ENCODE measurements at places on chromosomes 1 and 21.

GRCh38 chr1:206098242-206098919, 18.8 kb downstream of the AVPR1B start:
- no peak for DNase-seq

- no peak for DNase-seq
Measured at GRCh38 chr1:116476321-116476720, 94.5 kb downstream of the CD58 start.

DNA sequence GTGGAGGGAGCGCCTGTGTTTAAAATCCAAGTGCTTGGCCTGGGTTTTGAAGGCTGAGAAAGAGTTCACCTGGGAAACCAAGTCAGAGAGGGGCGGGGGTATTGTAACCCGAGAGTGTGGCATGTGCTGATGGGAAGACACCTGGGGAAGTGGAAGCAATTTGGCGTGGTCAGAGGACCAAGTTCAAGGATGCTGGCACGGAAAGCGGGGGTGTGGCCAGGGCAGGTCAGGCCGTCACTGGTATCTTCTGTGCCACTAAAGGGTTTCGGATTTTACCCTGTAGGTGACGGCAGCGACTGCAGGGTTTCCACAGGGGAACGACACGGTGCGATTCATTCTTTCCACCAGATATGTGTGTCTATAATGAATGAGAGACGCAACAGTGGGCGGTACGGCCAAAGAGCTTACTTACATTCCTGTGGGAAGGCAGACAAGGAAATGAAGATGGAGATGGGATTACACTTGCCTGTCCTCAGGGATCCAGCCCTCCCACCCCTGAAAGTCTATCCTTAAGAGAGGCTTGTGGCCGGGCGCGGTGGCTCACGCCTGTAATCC, 31.3 kb downstream of the CA6 start:
- no peak for DNase-seq

- no peak for DNase-seq
Measured at GRCh38 chr1:214027498-214027897, 39.7 kb downstream of the PROX1 start.

DNA sequence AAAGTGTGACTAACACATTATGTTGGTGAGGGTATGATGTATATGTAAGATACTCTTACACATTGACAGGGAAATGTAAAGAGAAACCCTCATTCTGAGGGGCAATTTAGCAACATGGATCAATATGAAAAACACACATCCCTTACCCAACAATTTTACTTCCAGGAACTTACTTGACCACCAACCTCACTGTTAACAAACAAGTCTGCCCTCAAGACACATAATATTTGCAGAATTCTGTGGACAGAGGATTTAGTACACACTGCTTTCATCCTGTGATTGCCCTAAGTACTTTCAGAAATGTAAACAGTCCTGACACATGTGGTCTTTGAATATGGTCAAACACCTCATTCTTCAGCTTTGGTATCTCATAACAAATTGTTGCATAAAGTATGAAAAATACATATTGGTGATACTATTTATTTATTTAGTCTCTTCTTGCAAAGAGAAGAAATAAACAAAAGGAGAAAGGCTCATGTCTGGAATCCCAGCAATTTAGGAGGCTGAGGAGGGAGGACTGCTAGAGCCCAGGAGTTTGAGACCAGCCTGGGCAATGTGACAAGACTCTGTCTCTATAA, 6.9 kb downstream of the USP48 start:
- DNase-seq = no peak

GRCh38 chr21:35925497-35925896, 134.8 kb downstream of the SETD4 start:
- DNase-seq = no peak

DNA sequence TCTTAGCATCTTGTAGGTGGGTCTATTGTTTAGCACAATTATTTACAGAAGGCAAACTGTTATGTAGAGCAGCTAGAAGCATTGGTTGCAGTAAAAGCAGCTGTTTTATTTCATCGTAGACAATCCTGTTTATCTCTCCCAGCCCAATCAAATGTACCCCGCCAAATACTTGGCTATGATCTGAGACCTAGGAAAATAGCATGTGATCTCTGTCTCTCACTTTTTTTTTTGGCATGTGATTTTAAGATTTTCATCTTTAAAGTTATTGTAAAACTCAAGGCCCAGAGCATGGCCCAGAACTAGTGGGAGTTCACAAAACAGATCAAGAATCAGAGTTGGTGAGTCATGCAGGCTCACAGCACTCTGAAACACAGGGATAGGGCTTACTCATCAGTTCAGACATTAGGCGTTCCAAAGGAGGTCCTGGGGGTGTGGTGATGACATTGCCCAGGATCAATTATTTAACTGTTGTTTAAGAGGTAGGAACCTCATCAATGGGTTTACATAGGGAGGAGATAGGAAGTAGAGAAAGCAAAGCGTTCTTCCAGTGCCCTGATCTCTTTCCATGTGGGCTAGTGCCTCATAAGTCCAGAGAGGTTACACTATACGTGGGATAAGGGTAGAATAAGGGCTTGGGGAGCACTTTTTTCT, 40.2 kb downstream of the TBX19 start:
- DNase-seq = no peak

- no peak for DNase-seq
Measured at GRCh38 chr21:14767192-14767852, 221.2 kb upstream of the SAMSN1 start.

DNA sequence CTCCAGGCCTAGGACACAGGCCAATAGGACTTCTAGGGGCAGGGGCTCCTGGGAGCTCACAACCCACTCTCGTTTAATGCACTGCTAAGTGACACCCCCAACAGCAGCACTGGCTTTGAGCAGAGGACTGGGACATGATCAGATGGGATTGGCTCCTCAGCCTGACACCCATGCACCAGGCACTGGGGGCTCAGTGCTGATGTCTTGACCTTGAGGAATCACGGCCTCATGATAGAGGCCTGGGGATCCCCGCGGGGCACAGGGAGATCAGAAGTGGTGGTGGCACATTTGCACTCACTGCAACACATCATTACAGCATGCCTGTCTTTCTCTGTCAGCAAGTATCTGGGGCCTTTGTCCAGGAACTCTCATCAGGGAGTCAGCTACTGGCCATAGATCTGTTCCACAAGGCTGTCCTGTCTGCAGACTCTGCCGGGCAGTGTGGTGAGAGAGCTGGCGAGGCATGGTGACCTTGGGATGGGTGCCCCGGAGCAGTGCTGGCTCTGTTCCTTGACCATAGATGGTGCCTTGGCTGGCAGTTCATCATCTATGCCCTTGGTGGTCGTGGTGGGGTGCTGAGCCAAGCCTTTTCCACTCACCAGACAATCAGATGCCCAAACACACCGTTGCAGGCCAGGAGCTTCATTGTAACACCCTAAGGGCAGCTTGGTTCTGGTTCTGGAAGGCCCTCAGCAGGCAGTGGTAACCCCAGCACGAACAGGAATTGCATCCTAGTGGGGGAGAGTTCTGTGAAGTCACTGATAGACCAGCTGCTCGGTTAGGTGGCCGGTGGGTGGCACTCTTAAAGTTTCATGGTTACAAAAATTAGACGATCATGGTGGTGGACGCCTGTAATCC, 22.2 kb upstream of the PARP1 start:
- DNase-seq = no peak

GRCh38 chr1:170483051-170483450, 48.9 kb upstream of the GORAB start:
- no peak for DNase-seq

DNA sequence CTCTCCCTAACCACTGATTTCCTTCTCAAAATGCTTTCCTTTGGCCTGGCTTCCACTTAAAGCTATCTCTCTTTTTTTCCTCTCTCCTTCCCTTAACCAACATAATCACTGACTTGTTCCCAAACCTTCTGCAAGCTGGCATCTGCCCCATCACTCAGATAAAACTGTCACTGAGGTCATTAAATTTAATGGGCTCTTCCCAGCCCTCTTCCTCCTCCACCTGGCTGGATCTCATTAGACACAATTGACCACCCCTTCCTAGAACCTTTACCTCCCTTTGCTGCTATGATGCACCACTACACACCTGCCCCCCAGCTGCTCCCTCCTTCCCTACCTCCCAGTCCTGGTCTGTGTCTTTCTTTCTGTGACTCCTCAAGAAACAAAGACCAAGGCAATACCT, 44.0 kb upstream of the GJB5 start:
- no peak for DNase-seq

DNA sequence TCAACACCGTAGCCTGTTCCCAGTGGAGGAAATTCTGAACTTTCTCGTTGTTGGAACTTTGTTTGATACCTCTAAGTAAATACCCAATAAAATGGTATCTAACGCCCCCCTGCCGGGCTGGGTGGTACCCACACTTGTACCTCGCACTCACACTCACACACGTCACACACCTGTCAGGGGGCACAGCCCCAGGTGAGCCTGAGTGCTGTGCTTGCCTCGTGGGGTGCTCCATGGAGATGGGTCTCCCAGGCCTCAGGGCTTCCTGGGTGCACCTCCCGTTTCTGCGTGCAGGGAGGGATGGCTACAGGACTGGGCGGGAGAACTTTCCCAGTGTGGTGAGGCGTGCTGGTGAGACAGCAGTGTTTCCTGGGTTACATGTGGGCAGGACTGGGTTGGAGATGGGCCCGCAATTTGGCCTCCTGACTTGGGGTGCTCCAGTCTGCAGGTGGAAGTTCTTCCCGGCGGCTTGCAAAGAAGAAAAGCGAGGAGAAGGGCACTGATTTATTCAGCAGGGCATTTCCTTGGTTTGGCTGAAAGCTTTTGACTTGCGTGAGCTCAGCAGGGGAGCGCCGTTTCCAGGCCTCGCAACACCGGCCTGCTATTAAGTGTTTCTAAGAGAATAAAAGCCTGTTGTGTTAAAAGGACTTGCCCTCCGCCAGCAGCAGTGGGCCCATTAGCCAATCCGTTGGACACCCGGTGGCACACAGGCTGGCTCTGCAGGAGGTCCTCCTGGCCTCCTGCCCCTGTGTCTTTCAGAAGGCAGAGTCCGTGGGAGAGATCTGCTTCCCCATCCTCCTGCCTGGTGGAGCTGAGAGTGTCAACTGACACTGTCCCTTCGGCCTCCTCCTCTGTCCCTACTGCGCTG, 79.7 kb downstream of the KIF26B start:
- no peak for DNase-seq

DNA sequence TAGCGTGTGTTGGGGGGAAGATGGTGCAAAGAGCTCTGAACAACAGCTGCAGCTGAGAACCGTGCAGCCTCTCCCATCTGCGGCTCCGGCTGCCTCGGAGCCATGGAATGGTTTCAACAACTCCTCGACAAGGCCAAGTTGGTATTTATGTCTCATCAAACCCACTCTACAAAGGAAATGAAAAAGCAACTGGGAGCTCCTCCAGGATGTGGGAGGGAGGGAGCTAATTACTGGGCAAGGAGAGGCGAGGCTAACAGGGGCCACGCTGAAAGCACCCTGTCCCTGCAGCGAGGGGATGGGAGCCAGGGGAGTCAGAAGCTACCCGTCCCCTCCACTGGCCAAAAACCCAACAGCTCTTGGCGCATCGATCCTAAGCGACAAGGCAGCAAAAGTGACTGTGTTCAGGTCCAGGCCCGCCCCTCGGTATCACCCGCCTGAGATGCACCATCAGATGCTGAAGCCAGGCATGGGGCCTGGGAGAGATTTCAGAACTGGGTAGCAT, 63.1 kb downstream of the ACOT7 start:
- no peak for DNase-seq

DNA sequence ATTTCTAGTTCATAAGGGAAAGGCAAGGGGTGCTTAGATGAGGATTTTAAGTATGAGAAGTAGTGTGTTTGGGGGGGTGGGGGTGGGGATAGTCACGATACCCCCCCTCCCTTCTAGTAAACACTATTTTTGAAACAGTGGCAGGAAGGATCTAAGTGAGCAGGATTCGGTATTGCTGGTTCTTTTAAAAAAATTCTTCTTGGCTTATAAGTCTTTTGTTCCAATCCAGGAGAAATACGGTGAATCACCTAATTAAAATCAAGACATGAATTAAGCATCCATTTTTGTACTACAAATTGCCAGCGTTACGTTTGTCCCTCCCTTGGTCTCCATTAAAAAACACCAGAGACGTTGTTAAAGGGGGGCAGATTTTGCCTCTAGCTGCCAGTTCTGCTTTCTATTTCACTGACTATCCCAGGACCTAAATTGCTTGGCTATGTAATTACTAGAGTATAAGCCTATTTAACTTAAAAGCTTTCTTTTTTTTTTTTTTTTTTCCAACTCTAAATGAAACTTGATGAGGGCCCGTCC, 911 bp downstream of the LMO4 start:
- peak; percentile 61 for DNase-seq

GRCh38 chr1:160049101-160049500, 17.3 kb upstream of the PIGM start:
- DNase-seq = no peak

DNA sequence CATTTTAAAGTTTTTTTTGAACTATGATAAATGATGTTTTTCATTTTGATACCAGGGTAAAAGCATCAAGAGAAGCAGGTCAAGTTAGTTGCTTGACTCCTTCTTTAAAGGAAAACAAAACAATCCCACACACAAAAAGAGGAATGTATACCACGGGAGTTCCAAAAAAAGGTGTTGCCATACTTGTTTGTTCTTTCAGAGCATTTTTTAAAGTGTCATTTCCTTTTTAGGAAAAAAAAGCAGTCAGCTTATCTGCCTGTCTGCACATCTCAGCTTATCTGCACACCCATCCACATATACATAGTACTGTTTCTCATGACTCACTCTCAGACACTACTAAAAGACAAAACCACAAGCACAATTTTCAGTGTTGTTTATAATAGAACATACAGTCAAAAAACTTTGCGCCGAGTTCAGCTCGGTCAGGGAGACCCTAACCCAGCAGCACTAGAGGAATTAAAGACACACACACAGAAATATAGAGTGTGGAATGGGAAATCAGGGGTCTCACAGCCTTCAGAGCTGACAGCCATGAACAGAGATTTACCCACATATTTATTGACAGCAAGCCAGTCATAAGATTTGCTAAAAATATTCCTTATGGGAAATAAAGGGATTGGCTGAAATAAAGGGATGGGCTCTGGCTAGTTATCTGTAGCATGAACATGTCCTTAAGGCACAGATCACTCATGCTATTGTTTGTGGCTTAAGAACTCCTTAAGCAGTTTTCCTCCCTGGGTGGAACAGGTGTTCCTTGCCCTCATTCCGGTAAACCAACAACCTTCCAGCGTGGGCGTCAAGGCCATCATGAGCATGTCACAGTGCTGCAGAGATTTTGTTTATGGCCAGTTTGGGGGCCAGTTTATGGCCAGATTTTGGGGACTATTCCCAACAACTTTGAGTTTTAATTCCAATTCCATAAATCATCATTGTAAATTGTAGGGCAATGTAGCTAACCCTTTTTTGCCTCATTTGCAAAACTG, 11.4 kb upstream of the MNDA start:
- peak; percentile 31 for DNase-seq

GRCh38 chr1:98897479-98897878, 107.2 kb downstream of the PLPPR5 start:
- no peak for DNase-seq

- no peak for DNase-seq
Measured at GRCh38 chr1:209714338-209714737, 9.7 kb downstream of the HSD11B1 start.

- peak; percentile 72 for DNase-seq
Measured at GRCh38 chr1:206608108-206608698, 4.1 kb downstream of the EIF2D start.

Data from Kasumi-1 (cell line).